ENCODE measurements at places on chromosomes 11 and 22. TPM values are rescaled to one million over a fixed set of nuclear protein-coding genes. Genes with fewer than 3 reads are reported as not detected.

- peaks cover 6% of the 10 kb centered on the region for H3K4me1 ChIP-seq
- no peak for DNase-seq
- H3K27ac ChIP-seq: no peak overlapping the region
- H3K27me3 ChIP-seq: no peaks in the 10 kb centered on the region
- H3K4me3 ChIP-seq: no peak overlapping the region
These were observed 226.4 kb downstream of the ADAMTS15 start for GRCh38 chr11:130674686-130675308.

- no peaks in the 10 kb centered on the region for H3K27me3 ChIP-seq
- H3K4me1 ChIP-seq: peaks cover 5% of the 10 kb centered on the region
- no peak overlapping the region for H3K27ac ChIP-seq
- H3K36me3 ChIP-seq: no peaks in the 10 kb centered on the region
- H3K4me3 ChIP-seq: no peak overlapping the region
These were observed 11.8 kb downstream of the SMPD1 start for GRCh38 chr11:6402061-6402470.

GRCh38 chr11:10117709-10118351 is 176.2 kb downstream of the SBF2 start:
- no peaks in the 10 kb centered on the region for H3K4me1 ChIP-seq
- no peak overlapping the region for H3K4me3 ChIP-seq
- no peak for DNase-seq
- H3K27ac ChIP-seq: no peak overlapping the region
- no peaks in the 10 kb centered on the region for H3K27me3 ChIP-seq

DNA sequence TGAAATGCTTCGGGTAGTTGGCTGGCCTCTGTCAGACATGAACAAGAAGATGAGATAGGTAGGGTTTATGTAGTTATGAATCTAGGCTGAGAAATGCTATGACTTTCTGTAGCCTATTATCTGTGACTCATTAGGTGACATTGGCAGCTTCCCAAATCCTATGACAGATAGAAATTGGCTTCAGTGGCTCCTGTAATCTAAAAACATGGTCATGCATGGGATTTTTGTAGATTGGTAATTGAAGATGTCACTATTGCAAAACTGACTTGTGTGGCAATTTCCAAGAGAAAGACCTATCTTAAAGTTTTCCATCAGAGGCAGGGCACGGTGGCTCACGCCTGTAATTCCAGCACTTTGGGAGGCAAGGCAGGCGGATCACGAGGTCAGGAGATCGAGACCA is 29.4 kb upstream of the GRIK4 start:
- no peak overlapping the region for H3K27ac ChIP-seq
- no peak overlapping the region for H3K4me3 ChIP-seq
- H3K36me3 ChIP-seq: peaks cover 25% of the 10 kb centered on the region
- no peak for DNase-seq
- H3K4me1 ChIP-seq: no peaks in the 10 kb centered on the region

Gene ZP1
- total RNA-seq: not detected

Data from GM23338 (cell line).